ENCODE measurements at places on chromosomes 2 and 18.

DNA sequence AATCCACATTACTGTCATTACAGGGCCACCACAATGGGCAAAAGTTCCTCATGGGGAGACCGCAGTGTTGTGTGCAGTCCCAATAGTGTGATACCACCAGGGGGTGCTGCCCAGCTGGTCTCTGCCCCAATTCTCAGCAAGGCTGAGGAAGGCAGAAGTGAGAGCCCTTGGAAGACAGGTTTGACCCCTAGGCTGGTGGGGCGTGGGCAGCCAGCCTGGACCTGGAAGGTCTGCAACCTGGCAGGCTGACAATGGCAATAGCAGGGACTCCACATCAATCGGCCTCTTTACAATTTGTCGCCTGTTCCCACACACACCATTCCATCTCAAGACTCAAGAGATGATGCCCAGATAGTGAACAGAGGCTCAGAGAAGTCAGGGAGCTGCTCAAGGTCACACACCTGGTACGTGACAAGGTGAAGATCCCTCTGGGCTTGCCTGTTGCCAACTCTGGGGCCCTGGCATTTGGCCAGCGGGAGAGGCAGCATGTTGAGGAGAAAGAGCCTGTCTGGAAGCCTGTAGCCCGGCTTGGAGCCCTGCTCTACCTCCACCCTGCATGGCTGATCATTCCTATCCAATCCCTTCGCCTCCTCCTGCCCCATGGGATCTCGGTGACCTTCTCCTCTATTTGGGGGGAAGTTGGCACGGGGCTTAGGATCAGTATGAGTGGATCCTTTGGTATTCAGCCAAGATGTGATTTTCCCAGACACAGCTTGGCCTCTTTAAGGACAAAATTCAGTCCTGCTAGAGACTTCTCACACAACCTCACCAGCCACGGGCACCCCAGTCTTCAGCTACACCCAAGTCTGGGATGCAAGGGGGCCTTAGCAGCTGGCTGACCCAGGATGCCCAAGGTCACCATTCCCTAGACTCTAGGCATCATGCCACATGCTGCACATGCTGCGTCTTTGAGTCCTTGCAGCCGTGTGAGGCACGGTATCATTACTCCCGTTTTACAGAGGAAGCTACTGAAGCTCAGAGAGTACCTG lies 2.9 kb upstream of the ATOH8 start:
- peak; percentile 30 for DNase-seq

- no peak for DNase-seq
These were observed 37.1 kb downstream of the BCL11A start for GRCh38 chr2:60516383-60516811.

GRCh38 chr2:239979243-239980023 lies 45.7 kb downstream of the NDUFA10 start:
- no peak for DNase-seq

GRCh38 chr2:100753881-100754280 lies 66.1 kb upstream of the NPAS2 start:
- no peak for DNase-seq

DNA sequence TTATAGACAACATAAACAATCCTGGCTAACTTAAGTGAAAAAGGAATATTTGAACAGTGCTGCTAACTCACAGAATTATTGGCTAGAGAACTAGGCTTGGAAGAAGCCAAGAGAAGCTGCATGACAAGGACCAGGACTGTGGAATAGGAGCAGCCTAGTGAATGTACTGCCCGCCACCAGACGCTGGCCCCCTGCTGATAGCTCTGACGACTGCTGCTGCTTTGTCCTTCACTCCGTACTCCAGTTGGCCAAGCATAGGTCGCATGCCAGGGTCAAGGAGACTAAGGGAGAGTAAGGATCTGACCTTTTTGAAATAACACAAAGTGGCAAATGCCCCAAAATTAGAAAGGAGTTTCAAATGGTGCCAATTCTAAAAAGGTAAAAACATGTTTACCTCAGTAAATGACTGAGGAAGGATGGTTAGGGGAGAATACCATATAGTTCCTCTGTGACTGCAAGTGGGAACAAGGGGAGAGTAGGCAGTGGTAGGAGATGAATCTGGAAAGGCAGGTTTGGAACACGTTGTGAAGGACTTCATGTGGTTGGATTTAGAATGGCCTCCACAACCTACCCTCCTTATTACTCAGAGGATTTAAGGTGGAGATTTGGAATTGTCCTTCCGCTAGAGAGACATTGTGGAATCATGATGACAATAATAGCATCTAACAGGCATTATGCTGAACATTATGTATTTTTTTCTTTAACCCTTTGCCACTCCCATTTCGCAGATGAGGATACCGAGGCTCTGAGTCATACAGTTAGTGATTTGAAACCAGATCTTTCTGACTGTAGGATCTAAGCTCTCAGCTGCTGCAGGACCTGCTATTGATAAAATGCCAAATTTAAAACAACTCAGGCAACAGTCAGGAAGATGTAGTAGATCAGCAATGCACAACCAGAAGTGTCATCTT lies 19.5 kb downstream of the STRADB start:
- DNase-seq, result no peak

GRCh38 chr2:5937851-5938565 lies 245.8 kb downstream of the SOX11 start:
- DNase-seq, result no peak

- DNase-seq, result no peak
These were observed 74.0 kb downstream of the TTC27 start for GRCh38 chr2:32701806-32702205.

- no peak for DNase-seq
These were observed 4.6 kb downstream of the CD8A start for GRCh38 chr2:86786001-86786536.

- no peak for DNase-seq
These were observed 589.6 kb upstream of the KLHL29 start for GRCh38 chr2:22795287-22795866.

DNA sequence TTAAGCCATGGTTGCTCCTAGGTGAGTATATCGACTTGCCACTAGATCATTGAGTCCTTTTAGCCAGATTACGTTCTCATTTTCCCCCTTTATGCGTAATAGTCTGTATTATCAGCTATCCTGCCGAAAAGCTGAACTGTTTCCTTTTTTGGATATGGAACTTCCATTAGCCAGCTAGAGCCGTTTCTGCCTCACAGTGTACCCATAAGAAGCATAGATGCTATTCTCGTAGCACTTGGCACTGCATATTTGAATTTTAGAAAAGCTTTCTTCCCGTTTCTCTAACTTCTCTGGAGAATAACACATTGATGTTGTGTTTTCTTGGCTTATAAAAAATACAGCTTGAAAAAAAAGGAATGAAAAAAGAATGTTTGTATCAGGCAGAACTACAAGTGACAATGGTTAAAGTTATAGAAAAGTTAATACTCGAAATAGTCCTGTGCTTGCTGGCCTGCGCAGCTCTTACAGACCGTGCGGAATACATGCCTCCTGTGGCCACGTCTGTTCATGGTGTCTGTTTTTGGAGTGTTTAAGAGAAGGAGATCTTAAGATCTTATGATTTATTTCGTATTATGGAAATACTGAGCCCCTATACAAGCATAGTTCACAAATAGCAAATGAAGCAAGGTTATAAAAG lies 710 bp downstream of the DUSP19 start:
- DNase-seq, result no peak

DNA sequence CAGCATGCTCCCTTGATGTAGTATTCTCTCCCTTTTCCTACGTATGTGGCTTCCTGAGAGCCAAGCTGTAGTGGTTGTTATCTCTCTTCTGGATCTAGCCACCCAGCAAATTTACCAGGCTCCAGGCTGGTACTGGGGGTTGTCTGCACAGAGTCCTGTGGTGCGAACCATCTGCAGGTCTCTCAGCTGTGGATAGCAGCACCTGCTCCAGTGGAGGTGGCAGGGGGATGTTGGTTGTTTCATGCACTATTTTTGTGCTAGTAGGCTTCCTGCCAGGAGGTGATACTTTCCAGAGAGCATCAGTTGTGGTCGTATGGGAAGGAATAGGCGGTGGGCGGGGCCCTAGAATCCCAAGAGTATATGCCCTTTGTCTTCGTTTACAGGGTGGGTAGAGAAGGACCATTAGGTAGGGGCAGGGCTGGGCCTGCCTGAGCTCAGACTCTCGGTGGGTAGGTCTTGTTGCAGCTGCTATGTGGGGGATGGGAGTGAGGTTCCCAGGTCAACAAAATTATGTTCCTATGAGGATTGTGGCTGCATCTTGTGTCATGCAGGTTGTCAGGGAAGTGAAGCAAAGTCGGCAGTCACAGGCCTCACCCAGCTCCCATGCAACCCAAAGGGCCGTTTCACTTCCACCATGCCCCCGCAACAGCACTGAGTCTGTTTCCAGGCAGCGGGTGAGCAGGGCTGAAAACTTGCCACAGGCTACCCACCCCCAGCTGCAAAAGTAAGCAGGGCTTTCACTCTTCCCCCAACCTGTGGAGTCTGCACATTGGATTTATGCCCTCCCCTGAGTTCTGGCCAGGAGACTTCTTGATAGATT lies 1139.5 kb downstream of the BCL11A start:
- no peak for DNase-seq

DNA sequence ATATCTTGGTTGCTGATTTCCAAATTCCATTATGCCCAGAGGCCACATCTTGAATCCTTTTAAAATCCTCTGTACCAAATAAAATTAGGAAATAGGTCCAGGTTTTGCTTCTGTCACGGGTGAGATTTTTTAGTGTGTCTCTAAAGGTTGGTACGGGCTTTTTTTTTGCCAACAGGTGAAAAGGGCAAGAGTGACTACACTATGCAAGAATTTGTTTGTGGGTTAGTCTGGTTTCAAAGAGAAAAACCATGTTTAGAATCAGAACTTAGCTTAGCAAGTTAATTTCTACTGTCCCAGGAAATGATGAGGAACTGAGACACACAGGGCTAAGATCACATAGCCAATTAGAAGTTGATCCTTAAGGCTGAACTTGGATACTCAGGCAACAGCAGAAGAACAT lies 41.7 kb downstream of the POLR1A start:
- no peak for DNase-seq

DNA sequence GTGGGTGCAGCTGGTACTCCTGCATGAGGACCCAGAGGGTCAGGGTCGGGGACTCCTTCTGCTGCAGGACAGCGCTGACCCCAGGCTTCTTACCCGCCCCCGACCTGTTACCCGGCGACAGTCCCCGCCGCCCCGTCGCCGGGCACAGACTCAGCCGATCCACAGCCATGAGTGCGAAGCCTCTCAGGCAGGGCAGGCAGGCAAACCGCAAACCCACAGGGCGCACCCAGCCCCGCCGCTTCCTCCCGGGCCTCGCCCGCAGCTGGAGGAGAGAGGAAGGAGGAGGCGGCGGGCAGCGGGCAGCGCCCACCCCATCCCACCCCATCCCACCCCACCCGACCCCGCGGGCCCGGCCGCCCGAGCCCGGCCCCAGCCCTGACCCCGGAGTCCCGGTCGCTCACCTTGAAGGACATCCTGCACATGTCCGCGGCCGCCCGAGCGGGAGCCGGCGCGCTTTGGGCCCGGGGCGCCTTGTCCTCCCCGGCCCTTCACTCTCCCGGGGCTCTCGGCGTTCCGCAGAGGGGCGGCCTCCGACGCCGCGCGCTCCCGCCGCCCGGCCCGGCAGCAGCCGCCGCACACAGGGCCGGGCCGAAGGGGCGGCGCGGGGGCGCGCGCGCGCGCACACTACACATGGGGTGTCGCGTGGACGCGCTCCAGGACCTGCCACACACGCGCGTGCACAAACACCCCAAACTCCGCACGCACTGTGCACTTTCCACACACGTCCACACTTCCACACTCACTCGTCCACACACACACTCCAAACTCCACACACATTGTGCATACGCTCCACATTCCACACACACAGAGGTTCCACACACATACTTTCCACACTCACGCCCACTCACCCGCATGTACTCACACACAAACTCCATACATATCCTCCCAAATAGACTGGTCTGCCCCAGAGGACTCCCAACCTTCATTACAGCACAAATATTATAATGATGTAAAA lies at the start of gene ANKRD29:
ANKRD29 (minus strand) TSS at position 603 of the 955 bp plus-strand sequence; CDS start at position 422, 181 bp downstream.
- peak; percentile 19 for DNase-seq

DNA sequence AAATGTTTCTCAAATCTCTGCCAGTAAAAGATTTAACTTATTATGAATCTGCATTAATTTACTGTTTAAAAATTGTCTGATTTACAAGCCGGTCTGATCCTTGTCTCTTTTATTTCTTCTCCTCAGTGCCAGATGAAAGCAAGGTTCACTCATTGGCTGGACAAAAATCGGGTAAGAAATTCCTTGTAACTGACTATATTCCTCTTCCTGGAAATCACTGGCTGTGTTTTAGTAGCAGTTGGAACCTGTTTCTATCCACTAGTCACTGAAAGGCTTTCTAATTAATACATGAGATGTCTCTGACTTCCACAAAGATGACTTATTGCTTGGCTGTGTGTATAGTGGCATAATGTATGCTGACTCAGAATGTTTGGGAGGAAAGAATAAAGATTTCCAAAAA lies 436.6 kb upstream of the NRP2 start:
- DNase-seq, result no peak

- no peak for DNase-seq
These were observed 264.3 kb upstream of the RASGRP3 start for GRCh38 chr2:33212151-33212550.
